Effector memory CD4-positive, alpha-beta T cell (primary cell): ENCODE measurements at places on chromosomes 4 and X.

GRCh38 chrX:37745835-37746217, 34.0 kb upstream of the CYBB start:
- no peaks in the 10 kb centered on the region for H3K27me3 ChIP-seq
- H3K36me3 ChIP-seq, result no peaks in the 10 kb centered on the region
- H3K4me1 ChIP-seq, result no peaks in the 10 kb centered on the region
- H3K27ac ChIP-seq, result no peak overlapping the region
- H3K4me3 ChIP-seq, result no peak overlapping the region

DNA sequence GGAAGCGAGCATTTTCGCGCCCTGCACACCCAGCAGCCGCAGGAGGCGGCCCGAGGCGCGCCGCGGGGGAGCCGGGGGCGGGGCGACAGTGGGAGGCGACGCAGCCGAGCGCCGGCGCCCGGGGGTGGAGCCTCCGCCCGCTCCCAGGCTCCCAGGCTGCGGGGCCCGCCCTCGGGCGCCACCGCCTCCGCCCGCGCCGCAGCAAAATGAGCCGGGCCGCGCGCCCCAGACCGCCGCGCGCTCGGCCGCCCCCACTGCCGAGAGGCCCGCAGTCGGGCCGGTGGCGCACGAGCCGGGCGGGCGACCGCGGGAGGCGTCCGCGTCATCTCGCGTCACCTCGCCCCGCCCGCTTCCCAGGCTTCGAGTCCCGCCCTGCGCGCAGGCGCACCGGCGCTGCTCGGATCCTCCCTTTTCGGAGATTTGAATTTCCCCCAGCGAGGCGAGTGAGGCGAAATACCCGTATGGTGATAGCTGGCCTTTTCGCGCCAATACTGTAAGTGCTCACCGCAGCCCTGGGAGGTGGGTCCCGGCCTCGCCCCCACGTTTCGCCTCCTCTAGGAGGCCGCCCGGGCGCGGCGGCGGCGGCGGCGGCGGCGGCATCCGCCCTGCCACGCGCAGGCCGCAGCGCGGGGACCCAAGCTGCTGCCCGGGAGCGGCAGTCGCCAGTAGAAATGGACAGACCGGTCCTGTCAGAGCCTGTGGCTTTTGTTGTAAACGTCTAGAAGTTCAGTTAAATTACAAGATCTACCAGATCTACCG, at the start of gene TMEM187:
TMEM187 (plus strand) TSS at position 387 of the 759 bp plus-strand sequence. CDS start 9,309 bp downstream, outside the sequence.
- DNase-seq, result peak; percentile 83
- no peaks in the 10 kb centered on the region for H3K27me3 ChIP-seq
- H3K36me3 ChIP-seq, result no peaks in the 10 kb centered on the region
- peak within 1 kb of the TSS; percentile 94 for H3K27ac ChIP-seq

DNA sequence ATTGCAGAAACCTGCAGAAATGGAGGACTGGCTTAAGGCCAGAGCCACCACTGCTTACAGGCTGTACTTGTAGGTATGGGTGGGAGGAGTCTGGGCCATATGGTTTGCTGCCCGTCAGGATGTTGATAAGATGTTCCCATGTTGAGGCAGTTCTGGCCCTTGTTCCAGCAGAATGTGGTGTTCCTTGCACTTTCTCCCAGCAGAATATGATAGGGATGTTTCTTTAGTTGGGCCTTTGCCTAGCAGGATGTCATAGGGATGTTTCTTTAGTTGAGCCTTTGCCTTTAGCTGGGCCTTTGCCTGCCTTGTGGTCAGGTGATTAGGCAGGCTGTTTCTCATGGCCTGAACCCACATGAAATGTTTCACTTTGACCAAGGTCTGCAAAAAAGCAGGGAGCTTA, 139.1 kb upstream of the PAQR3 start:
- H3K4me3 ChIP-seq, result no peak overlapping the region
- no peaks in the 10 kb centered on the region for H3K27me3 ChIP-seq
- no peak for DNase-seq
- H3K4me1 ChIP-seq, result no peaks in the 10 kb centered on the region

DNA sequence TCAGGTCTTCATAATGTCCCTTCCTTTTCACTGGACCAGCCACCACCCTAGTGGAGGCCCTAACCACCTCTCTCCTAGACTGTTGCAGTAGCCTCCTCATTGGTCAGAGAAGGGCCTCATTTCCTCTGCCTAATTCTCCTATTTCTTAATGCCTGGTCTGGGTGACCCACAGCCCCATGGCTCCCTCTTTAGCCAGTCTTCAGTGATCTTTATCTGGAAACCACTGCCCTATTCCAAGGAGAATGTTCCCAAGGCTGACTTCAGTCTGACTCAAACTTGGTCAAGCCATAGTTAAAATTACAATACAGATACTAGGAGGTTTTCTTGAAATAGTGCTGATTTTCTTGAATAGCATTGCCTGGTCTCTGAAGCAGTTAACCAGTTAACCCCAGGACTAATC, 53.6 kb upstream of the PRPS1 start:
- H3K27ac ChIP-seq, result no peak overlapping the region
- no peaks in the 10 kb centered on the region for H3K27me3 ChIP-seq
- no peak overlapping the region for H3K4me3 ChIP-seq

GRCh38 chr4:170723171-170723570, 633.4 kb upstream of the AADAT start:
- H3K27ac ChIP-seq, result no peak overlapping the region
- H3K36me3 ChIP-seq, result no peaks in the 10 kb centered on the region
- DNase-seq, result no peak
- no peaks in the 10 kb centered on the region for H3K27me3 ChIP-seq
- H3K4me1 ChIP-seq, result no peaks in the 10 kb centered on the region

DNA sequence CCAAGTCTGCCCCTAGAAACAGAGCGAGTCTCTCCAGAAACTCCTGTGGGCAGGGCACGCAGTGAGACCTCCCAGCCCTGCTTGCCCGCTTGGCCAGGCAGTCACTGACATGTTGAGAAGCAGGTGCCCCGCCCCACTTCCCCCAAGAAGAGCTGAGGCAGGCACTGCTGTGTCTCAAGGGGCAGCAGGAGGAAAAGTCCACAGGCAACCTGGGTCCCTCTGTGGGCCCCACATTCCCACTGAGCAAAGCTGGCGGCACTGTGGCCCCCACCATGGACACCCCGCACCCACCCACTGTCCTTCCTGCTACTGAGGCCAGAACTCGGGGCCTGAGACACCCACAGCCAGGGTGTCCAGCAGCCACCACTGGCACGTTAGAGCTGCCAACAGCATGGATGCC, 137.3 kb upstream of the NKX1-1 start:
- peaks cover 5% of the 10 kb centered on the region for H3K4me1 ChIP-seq
- no peaks in the 10 kb centered on the region for H3K36me3 ChIP-seq
- no peak overlapping the region for H3K4me3 ChIP-seq

DNA sequence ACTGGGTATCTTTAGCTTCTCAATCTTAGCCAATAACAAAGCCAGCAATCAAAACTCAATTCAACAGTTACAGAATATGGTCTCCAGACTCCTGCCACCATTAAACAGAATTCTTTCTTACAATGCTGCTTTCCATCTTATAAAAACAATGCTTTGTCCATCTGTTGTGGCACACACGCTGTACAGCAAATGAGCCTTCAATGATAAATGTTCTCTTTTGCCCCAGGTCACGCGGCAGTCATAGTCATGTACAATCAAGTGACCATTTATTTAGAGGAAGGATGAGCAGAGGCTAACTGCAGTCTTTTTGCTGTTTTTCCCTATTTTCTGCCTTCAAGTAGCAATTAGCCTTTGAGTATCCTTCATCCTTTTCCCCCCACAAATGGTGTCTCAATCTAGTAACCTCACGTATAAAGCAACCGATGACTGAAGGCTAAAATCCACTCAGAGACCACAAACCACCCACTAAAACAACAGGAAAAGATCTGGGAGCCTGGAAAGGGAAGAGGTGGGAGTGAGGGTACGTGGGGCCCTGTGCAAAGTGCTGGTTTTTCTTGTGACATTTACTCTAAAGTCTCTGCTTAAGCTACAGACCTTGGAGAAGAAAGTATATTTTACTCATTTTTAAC, 24.4 kb downstream of the TRIM2 start:
- H3K27me3 ChIP-seq, result no peaks in the 10 kb centered on the region
- peaks cover 6% of the 10 kb centered on the region for H3K4me1 ChIP-seq
- DNase-seq, result no peak
- H3K27ac ChIP-seq, result no peak overlapping the region
- no peak overlapping the region for H3K4me3 ChIP-seq

- DNase-seq, result no peak
- no peaks in the 10 kb centered on the region for H3K36me3 ChIP-seq
- no peak overlapping the region for H3K4me3 ChIP-seq
- no peaks in the 10 kb centered on the region for H3K27me3 ChIP-seq
These were observed 111.3 kb downstream of the PCDH18 start for GRCh38 chr4:137420901-137421396.
